ENCODE measurements at places on chromosomes 4 and X. TPM values are rescaled to one million over a fixed set of nuclear protein-coding genes. Genes with fewer than 3 reads are reported as not detected.

GRCh38 chr4:128572778-128573241, 236.7 kb upstream of the JADE1 start:
- no peak for DNase-seq
- no peak overlapping the region for H3K4me3 ChIP-seq
- H3K27me3 ChIP-seq, result no peaks in the 10 kb centered on the region
- H3K4me1 ChIP-seq, result peaks cover 47% of the 10 kb centered on the region
- H3K36me3 ChIP-seq, result no peaks in the 10 kb centered on the region
- H3K27ac ChIP-seq, result peak overlapping the region; percentile 81

DNA sequence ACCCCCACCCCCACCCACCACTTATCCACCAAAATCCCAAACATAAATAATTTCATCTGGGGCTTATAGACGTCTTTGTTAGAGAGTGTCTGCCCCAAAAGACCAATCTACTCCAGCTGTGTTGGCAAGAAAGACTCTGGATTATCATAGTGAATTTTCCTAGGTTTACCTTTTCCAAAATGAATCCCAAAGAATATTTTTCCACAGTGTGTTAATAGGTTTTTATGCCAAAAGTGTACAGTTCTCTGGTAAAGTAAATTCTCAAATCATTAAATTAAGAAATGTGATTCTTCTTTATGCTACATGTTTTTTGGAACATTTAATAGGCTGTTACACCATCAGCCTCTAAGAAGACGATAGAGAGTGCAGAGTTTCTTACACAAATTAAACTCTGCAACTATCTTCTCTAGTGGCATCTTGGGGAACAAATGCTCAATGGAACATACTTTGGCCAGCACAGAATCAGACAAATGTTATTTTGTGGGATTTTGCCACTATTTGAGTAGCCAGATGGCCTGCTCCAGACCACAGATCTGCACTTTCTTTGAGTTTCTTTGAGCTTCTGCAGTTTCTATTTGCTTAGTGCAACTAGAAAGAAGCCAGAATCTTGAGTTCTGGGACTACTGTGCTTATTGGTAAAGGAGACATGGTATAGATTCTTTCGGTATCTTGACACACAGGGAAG, 206.0 kb downstream of the KIT start:
- H3K4me1 ChIP-seq, result no peaks in the 10 kb centered on the region
- H3K4me3 ChIP-seq, result no peak overlapping the region
- DNase-seq, result no peak
- no peaks in the 10 kb centered on the region for H3K36me3 ChIP-seq

GRCh38 chr4:128802680-128803628, 6.5 kb upstream of the JADE1 start:
- H3K4me3 ChIP-seq, result no peak overlapping the region
- H3K27ac ChIP-seq, result no peak overlapping the region
- H3K36me3 ChIP-seq, result no peaks in the 10 kb centered on the region
- no peak for DNase-seq

DNA sequence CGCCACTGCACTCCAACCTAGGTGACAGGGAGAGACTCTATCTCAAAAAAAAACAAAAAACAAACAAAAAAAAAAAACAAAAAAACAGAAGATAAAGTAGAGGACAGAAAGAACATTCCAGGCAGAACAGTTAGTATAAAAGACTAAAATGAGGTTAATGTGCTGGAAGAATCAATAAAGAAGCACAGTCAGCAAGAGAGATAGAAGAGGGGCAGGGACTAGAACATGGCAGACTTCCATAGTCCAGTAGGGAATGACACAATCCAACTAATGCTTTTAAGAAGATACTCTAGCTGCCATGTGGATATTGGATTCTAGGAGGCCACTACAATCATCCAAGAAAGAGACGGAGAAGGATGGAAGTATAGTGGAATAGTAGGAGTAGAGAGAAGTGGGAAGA, 11.6 kb downstream of the ADGRG2 start:
- no peak overlapping the region for H3K27ac ChIP-seq
- no peaks in the 10 kb centered on the region for H3K27me3 ChIP-seq
- H3K4me3 ChIP-seq, result no peak overlapping the region
- no peak for DNase-seq
- no peaks in the 10 kb centered on the region for H3K36me3 ChIP-seq

ARHGAP4 gene
- 15.7 TPM for total RNA-seq

GRCh38 chrX:12814420-12814819, 23.2 kb downstream of the PRPS2 start:
- no peaks in the 10 kb centered on the region for H3K36me3 ChIP-seq
- H3K4me1 ChIP-seq, result no peaks in the 10 kb centered on the region
- H3K27ac ChIP-seq, result no peak overlapping the region

DNA sequence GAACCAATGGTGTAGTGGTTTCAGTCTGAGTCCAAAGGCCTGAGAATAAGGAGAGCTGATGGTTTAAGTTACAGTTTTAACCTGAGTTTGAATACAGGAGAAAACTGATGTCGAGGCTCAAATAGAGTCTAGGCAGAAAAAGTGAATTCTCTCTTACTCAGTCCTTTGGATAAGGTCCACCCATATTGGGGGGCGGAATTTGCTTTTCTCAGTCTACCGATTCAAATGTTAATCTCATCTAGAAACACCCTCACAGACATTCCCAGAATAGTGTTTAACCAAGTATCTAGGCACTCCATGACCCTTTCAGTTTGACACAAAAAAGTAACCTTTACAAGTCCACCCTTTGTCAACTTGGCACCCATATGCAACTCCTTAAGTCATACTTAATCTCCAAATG, 216.0 kb downstream of the GRID2 start:
- no peaks in the 10 kb centered on the region for H3K36me3 ChIP-seq
- no peak overlapping the region for H3K4me3 ChIP-seq
- no peaks in the 10 kb centered on the region for H3K27me3 ChIP-seq
- no peaks in the 10 kb centered on the region for H3K4me1 ChIP-seq

SRD5A3 gene
- 22.6 TPM for total RNA-seq

- no peaks in the 10 kb centered on the region for H3K4me1 ChIP-seq
- H3K27ac ChIP-seq, result peak overlapping the region; percentile 64
- H3K27me3 ChIP-seq, result no peaks in the 10 kb centered on the region
- H3K36me3 ChIP-seq, result no peaks in the 10 kb centered on the region
These were observed 768 bp upstream of the CDKL5 start for GRCh38 chrX:18424482-18425198.

GRCh38 chr4:53693909-53694308, 102.6 kb upstream of the LNX1 start:
- no peaks in the 10 kb centered on the region for H3K27me3 ChIP-seq
- H3K27ac ChIP-seq, result no peak overlapping the region
- no peak overlapping the region for H3K4me3 ChIP-seq
- no peak for DNase-seq
- H3K36me3 ChIP-seq, result no peaks in the 10 kb centered on the region
- H3K4me1 ChIP-seq, result no peaks in the 10 kb centered on the region
